ENCODE measurements at places on chromosomes 5 and 9. TPM values are rescaled to one million over a fixed set of nuclear protein-coding genes. Genes with fewer than 3 reads are reported as not detected.

DNA sequence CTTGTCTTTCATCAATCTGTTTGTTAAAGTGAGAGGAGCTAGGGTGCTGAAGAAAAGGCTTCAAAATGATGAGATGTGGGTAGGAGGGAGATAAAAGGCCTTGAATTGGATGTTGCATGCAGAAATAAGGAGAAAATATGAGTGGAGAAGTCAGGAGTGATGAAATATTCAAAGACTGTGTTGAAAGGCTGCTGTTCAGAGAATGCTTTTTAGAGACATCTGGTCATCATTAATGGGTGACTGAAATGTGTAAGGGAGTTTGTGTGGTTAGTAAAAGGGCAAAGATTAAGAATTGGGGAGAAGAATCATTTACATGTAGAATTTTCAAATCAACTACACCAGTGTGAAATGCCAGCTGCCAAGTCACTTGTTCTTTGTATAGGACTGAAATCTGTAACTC lies 383.9 kb downstream of the MAT2B start:
- DNase-seq: no peak

Gene TCF7
- 2.0 TPM for total RNA-seq

Gene TERT
- not detected for total RNA-seq

DNA sequence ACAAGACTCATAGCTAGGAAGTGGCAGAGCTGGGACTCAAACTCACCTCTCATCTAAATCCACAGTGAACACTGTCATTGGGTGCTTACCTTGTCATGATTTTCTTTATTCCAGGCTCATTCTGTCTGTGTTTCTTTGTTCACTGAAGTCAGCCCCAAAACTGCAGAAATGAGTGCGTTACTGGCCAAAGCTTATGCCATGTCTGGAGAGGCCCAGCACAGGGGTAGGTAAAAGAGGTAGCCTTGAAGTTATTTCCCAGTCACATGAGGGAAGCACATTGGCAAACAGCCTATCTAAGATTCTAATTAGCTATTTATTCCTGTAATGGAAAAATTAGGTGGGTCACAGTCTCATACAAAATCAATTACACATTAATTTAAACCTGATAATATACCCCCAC lies 29.8 kb downstream of the TTC23L start:
- DNase-seq: no peak

DNA sequence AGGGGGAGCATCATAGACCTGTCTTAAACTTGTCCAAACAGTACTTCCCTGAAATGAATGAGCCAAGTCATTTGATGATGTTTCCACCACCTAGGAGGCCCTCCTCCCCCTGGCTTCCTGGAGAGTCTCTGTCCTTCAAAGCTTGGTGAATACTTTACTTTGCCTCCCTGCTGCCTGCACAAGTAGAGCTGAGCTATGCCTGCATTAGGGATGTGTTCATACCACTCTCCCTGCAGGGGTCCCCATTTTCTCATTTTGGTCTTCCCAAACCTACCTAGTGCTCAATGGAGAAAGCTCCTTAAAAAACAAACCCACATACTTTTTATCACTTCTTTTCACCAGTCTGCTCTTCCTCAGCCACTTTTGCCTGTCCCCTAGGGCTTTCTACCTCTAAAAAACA lies 7.7 kb downstream of the CCNI2 start:
- DNase-seq: no peak

Gene GFRA3
- total RNA-seq: not detected

DNA sequence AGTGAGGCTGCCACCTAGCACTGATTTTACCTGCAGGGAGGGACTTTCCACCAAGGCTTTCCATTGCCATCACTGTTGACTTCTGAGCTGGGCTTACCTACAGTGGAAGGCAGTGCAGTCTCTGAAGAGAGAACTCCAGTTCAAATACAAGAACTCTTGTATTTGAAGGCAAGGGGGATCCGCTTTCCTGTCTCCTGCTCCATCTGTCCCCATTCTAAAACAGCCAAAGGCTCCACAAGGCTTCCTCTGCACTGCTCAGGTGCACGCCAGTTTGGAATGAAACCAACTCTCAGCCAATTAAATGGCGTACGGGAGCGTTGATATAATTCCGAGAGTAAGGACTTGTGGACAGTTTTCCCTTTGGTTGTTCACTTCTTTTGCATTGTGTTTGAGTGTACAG lies 66.0 kb upstream of the CXCL14 start:
- DNase-seq: no peak

Gene RNF183
- total RNA-seq: 0.80 TPM

DNA sequence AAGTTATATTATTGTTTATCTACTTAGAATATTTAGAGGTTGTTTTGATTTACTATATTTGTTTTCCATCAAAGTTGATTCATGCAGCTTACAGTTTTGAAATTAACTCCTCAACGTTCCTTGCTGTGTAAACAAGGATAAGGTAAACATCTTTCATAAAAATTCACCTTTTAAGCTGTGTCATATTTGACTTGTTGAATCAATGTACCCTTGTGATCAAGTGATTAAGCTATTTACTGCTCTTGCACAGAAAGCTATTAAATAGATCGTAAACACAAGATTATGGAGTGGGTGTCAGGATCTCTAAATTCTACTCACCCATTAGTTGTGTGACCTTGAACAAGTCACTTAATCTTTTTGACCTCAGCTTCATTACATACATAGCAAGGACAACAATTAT lies 2054.0 kb upstream of the NUDT12 start:
- DNase-seq: no peak

GRCh38 chr5:150006318-150006717 lies 5.8 kb downstream of the HMGXB3 start:
- no peak for DNase-seq

GRCh38 chr5:131142970-131143617 lies 22.0 kb downstream of the HINT1 start:
- DNase-seq: no peak

GRCh38 chr5:125083981-125084380 lies 337.5 kb upstream of the ZNF608 start:
- DNase-seq: no peak

GRCh38 chr9:116576386-116576785 lies 110.7 kb upstream of the TRIM32 start:
- DNase-seq: no peak

Gene FSTL4
- total RNA-seq: not detected

DNA sequence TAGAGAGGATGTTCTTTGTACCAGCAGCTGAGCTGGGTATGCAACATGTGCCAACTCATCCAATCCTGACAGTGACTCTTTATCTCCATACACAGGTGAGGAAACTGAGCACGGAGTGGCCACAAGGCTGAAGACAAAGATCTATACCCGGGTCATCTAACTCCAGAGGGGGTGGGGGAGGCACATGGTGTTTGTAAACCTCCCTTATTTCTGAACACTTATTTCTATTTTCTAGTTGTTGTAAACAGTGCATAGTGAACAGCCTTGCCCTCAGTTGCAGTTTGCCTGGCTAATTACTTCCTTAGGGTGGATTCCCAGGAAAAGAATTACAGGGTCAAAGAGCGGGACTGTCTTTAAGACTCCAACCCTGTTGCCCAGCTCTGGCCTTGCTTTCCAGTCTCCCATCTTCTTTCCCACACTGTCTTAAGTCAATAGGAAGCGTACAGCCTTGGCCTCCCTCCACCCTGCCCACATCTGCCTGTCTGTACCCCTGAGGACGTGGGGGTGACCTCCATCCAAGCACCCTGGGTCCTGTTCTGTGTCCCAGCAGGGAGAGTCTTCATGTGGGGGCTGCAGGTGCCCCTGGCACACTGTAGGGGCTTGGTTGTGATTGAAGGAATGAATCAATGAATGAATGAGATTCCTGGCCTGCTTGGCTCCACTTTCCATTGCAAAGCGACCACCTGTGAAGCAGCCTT lies 13.2 kb upstream of the FIBCD1 start:
- DNase-seq: no peak

DNA sequence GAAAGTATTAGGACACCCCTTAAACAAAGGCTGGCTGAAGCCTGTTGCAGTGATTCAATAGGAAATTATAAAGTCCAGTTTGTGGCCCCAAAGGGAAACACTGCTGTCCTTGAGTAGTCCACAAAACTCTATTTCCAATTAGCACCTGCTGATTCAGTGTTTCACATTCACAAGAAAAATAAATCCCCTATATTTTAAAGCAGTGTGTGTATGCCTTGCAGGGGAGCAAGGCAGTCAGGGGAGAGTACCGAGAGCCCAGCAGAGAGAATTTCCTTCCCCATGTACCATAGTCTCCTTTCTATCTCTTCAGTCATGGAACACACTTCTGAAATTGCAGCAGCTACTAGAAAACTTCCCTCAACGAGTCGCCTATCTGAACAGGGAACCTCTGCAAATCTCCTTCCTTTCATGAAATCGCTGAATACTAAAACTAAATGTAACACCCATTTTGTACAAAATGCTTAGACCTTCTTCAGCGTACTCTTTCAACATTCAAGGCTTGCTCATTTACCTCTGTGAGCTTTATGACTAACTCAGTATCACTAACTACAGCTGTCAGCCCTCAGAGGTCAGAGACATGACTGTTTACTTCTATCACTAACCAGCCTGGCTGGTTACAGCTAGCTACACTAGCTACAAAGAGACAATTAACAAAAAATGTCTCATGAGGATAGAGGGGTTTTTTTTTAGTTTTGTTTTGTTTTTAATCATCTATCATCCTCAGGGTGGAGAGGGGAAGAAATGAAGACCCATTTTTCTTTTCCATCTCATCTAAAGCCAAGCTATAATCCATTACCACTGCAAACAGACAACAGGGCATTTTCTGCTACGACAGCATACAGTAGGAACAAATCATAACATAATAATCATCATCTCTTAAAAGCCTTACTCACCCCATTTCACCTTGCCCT lies 188.7 kb downstream of the EBF1 start:
- DNase-seq: no peak

DNA sequence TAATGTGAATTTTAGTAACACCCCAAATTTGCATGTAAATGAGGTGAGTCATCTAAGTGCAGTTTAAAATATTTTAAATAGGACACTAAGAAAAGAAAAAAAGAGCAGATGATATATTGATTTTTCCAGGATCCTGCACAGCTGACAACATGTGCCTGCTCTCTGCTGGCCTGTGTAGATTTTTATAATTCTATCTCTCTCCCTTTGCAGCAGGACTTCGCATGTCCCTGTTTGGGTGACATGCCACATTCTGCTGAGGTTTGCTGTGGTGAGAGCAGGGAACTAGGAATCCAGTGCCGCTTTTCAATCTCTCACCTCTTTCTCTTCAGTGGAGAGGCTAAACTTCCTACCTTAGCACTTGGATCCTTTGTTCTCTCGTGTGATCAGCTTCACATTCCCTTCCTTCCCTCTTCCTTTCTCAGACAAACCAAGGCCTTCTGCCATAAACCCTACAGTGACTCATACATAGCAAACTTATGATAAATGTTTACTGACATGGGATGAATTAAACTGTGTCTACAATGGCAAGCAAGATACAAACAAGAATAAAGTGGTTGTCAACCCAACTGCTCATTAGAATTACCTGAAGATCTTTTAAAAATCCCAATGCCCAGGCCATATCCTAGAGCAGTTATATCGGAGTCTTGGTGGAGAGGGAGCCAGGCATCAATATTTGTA lies 198.8 kb upstream of the EFNA5 start:
- DNase-seq: peak; percentile 78

- no peak for DNase-seq
Observed at GRCh38 chr5:173839117-173839713, 48.9 kb upstream of the CPEB4 start.

- no peak for DNase-seq
Observed at GRCh38 chr9:107489144-107489673, 360 bp downstream of the KLF4 start.

Gene IL4
- total RNA-seq: not detected

Gene ANKRD18A
- 3.8 TPM for total RNA-seq

DNA sequence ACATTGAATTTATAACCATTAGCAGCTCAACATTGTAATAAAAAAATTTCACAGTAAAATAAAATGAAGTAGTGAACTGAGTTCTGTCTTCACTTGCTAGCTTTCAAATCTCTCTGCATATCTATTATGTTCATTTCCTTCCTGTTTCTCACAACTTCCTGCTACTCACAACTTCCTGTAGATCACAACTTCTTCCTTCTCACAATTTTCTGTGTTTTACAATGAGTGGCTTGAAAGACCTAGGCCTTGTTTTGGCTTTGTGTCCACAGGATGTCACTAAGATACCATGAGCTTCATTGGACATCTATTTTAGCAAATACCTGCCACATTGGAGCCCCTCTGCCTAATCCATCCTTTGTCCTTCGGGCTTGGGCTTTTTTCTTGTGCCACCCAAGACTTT lies 480.3 kb upstream of the ADAMTS16 start:
- no peak for DNase-seq

Gene C5orf24
- total RNA-seq: 58.9 TPM

GRCh38 chr5:63351164-63351563 lies 611.1 kb downstream of the HTR1A start:
- no peak for DNase-seq

DNA sequence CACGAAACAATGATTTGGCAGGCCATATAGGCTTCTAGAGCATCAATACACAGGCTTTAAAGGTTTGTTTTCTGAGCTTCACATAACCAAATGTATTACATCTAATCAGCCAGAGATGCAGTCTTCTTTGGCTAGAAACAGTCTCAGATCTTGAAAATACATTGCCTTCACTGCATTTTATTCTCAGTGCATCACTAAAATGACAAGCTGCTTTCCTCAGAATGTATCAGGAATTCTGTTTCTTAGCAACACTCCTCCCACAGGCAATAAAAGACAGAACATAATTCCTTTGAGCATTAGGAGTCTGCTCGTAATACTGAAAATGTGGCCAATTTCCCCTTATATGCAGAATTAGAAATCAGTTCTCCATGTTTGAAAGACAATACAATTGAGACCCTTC lies 36.9 kb downstream of the FEM1C start:
- peak; percentile 36 for DNase-seq

Gene ZNF883
- total RNA-seq: 6.8 TPM

Gene ZNF462
- 36.1 TPM for total RNA-seq

Gene CMYA5
- 2.8 TPM for total RNA-seq

Gene BTNL9
- total RNA-seq: not detected

GRCh38 chr5:132176987-132177386 lies 50.7 kb downstream of the P4HA2 start:
- DNase-seq: peak; percentile 45

DNA sequence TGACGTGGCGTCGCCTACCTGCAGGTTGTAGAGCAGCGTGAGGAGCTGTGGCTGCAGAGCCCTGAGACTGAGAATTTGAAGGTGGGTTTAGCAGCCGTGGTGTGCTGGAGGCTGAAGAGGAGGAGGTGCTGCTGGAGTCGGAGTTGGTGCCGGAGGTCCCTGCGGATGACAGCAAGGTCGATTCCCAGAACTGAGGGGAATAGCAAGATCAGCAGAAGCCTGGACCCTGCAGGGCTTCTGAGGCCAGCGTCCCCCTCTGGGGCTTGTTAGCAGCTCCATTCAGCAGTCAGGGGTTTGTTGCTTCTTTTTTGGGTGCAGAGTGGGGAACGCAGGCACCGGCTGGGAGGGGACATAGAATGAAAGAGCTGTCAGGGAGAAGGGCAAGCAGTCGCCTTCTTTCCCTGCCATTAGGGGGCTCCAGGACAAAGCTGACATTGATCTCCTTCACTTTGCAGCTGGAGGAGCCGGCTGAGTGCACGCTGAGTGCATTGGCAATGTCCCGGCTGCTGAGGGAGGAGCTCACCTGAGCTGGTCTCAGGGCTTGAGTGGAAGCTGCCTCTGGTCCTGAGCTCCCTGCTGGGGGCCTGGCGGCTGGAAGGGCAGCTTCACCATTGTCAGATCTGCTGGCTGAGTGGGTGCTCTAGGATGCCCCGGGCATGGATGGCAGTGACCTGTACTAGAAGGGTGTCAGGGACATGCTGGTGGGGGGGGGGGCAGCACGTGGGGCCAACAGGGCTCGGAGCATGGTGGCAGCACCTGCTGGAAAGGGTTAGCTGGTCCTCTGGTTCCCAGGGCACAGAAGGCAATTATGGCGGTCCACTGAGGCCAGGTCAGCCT lies 20.8 kb downstream of the OBP2B start:
- peak; percentile 11 for DNase-seq

Gene PCDHA11
- 5.4 TPM for total RNA-seq

Measured in renal cortical epithelial cell (primary cell).